ENCODE measurements at places on chromosomes 1 and 21.

GRCh38 chr1:153387785-153388184 is 3.1 kb downstream of the S100A8 start:
- no peak for DNase-seq

DNA sequence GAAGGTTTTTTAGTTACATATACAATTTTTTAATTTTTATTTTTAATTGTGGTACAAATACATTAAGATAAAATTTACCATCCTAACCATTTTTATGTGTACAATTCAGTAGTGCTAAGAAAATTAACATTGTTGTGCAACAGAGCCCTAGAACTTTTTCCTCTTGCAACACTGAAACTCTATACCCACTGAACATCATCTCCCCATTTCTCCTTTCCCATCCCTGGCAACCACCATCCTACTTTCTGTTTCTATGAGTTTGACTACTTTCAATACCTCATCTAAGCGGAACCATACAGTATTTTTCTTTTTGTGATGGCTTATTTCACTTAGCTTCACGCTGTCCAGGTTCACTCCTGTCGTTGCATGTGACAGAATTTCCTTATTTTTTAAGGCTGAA is 54.1 kb downstream of the PALMD start:
- DNase-seq = no peak

GRCh38 chr1:32966900-32967299 is 2.3 kb upstream of the RNF19B start:
- DNase-seq = no peak

DNA sequence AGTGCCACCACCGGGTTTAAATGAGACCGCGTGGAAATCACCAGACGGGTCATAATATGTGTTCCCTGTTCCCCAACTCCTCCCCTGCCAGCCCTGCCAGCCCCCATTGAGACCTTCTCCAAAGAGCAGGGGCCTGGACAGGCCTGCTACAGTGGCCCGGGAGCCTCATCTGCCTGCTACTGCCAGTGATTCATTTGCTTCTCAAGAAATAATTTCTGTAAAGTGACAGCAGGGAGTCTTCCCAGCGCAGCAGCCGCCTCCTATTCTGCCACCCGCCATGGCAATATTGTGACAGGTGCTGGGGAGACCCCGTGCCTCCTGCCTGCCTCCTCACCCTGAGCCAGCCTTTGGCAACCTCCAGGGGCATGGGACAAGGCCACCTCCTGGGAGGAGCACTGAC is 8.9 kb downstream of the IFFO2 start:
- no peak for DNase-seq

- DNase-seq = no peak
Measured at GRCh38 chr1:184158896-184159681, 107.6 kb downstream of the TSEN15 start.

- DNase-seq = no peak
Measured at GRCh38 chr1:157894613-157895165, 53.1 kb upstream of the CD5L start.

- DNase-seq = no peak
Measured at GRCh38 chr21:38538353-38538752, 40.1 kb upstream of the ERG start.

DNA sequence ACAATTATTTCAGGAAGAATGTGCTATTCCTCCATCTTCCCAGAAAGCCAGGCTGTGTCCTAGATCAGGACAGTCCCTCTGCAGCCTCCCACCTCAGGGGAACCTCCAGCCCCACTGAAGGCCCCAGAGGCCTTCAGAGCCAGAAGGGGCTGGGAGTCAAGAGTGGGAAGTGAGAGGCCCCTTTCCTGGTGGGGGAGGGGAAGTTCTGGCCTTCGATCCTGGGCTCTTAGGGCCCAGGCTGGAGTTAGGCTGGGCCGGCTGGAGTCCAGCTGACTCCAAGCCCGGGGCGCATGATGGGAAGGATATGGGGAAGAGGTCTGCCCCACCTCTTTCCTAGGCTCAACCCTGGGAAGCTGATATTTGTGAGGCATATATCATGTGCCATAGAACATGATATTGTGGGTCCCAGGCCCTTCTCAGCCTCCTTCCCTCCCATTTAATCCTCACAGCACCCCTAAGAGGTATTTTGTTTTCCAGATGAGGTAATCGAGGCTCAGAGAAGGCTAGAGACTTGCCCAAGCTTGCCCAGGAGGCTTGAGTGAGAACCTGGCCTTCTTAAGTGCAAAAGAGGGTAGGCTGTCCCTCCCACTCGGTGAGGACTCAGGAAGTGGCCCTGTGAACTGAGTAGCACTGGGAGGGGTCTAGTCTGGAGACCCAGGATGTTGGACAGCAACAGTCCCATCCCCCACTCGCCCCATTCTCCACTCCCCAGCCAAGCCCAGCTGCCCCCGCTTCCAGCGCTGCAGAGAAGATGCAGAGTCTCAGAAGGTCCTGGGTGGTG is 18.6 kb upstream of the HSPG2 start:
- DNase-seq = no peak

DNA sequence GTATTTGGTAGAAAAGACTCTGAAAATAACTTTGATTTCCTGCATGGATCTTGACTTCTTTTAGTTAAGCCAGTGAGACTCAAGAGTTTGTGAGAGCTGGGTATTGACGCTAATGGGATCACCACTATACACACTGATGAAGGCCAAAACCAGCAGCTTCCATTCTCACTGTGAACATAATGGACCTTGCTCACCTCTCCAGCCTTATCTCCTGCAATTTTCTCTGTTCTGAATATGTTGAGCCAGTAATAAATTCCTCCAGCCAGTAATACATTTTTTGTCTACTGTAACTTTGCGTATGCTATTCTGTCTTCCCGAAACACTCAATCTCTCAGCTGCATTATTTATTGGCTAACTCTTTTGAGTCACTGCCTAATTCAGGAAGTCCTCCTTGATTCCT is 111.6 kb upstream of the PPP2R5A start:
- no peak for DNase-seq

GRCh38 chr1:213103377-213104306 is 52.6 kb downstream of the RPS6KC1 start:
- DNase-seq = no peak

GRCh38 chr1:115982400-115982799 is 6.1 kb downstream of the SLC22A15 start:
- DNase-seq = no peak

- DNase-seq = no peak
Measured at GRCh38 chr1:227068883-227069282, 128.8 kb downstream of the COQ8A start.

Measured in activated CD4-positive, alpha-beta T cell treated with anti-CD3 and anti-CD28 coated beads, Interleukin-2, amount 50 U/mL, for 24 hours (primary cell).